Posterior vena cava (tissue), 2 donors: ENCODE measurements at places on chromosomes 1 and 21.

DNA sequence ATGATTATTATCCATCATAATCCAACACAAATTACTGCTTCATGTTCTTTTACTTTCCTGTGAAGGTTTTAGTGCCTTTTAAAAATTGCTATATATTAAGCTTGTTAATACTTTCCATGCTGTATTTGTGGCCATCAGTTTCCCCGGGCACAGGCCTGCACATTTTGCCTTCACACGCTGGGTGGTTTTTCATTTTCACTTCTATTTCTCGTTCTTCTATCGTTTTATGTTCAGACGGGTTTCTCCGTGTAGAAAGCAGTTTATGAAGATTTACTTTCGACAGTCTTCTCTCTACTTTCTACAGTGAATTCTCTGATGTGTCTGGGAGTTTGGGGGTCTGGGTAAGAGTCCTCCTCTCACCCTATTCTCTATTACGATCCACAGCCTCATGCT is 9.5 kb downstream of the RUNX3 start:
- DNase-seq = no peak

DNA sequence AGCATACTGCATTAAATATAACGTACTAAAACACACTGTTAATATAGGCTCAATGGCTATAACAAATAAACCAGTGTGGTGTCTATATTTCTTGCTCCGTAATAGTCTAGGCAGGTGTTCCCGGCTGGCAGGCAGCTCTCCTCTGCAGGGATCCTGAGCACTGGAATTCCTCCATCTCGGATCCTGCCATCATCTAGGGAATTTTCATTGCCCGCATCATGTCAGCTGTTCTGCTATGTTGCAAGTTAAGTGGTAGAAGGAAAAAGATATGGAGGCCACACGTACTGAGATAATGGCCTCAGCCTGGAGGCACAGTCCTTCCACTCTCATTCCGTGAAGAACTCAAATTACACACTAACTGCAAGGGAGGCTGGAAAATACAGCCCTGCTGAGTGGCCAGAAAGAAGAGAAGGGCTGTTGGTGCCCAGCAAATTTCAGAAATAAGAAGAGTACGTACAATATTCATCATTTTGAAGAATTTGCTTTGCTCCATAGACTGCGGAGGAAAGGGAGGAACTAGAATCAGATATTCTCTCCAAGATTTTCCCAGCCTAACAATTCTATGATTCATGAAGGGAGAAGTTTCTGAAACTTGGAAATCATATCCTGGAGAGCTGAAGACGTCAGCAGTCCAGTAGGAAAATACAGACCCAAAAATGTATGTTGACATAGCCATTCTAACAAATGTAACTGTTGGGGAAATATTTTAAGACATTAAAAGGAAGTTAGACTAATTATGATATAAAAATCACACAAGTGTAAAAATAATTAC is 263.3 kb downstream of the MRPL39 start:
- DNase-seq = no peak

GRCh38 chr1:215477632-215478031 is 89.5 kb upstream of the KCTD3 start:
- DNase-seq = no peak

DNA sequence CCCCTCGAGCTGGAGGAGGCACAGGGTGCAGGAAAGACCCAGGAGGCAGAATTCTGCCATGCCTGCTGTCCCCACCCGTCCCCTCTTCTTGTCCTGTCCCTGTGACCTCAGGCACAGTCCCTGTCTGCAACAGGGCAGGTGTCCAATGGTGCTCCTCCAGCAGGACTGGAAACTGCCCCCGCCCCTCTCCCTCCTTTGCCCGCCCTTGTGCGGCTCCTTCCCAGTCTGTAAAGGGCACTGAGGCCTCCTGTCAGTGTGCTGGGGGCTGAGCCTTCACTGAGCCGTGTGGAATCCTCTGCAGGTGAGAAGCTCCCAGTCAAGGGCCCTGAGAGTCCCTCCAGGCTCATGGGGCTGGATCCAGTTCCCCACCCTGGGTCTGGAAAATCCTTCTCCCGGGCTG is 28.9 kb downstream of the PRDM16 start:
- no peak for DNase-seq

DNA sequence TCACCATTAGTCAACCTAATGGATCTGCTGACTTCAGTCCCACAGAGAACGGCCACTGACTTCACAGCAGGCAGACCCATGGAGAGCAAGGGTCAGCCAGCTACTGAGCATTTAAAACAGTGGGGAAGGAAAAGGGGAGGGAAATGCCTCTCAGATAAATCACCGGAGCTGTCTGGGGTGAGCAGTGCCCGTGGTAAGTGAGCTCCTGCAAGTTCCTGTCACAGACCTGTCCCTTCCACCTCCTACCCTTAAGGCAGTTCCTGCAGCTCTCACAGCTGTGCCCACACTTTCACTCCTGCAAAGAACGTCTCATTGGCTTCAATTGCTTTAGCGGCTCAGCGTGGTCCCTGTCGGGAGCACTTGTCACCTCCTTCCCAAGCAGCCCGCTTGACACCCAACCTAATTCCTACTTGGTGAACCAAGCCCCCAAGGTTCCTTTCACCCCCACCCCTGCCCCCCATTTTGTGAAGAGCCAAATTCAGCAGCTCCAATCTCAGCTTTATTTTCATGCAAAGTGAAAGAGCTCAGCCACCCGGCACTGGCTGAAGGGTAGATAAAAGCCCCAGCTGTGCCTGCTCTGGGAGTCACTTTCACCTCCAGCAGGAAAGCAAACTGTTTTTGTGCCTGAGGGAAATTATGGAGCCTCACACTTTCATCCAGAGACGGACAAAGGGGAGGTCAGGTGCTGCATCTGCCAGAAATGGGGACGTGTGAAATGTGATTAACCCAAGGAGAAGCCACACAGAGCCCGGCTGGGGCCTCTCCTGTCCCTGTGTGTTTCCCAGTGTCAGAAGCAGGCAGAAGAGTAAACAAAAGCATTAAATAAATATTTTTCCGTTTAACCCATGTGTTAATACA is 306.2 kb downstream of the TTLL7 start:
- no peak for DNase-seq

GRCh38 chr1:92464588-92465255 is 22.0 kb downstream of the GFI1 start:
- DNase-seq = no peak
